ENCODE measurements at places on chromosomes 12 and 14. TPM values are rescaled to one million over a fixed set of nuclear protein-coding genes. Genes with fewer than 3 reads are reported as not detected.
A peak's percentile ranks its signal among the peaks of the same experiment; 100 is the strongest.

DNA sequence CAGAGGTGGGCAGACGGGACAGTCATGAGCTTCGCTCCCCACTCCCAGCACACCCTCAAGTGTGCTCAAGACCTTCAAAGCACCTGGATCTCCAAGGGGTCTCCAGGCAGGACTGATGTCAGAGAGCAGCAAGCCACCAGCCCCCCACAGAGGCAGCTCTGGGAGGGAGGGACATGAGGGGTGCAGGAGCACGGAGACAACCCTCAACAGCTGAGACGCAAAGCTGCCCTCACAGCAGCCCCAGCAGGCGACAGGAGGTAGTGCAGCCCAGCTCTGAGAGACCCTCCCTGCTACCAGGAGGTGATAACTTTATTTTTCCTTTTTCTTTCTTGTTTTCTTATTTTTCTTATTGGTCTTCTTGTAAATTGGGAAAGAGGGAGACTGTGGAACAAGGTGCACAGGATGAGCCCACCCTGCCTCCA lies 17.9 kb downstream of the SIVA1 start:
- peak; percentile 52 for DNase-seq

DNA sequence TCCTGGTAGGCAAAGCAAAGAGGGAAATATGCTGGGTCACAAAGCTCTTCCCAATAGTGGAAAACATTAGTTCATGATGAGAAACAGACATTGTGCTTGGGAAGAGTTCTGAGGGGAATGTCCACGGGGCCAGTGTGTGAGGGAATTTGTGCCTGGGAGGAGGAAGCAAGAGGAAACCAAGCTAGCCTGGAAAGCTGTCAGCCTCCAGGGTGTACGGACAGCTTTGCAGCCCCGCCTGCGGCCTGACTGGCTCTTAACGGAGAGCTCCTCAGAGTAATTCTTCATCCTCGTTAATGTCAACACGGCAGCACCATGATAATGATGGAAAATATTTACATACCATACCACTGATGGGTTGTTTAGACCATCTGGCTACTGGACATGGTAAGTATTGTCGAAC lies 32.4 kb downstream of the PITPNM2 start:
- DNase-seq = no peak

- DNase-seq = peak; percentile 78
Measured at GRCh38 chr12:44875954-44876543, at the start of gene NELL2. TSS of gene NELL2 (minus strand) at chr12:44876315. CDS start at chr12:44875869, 446 bp downstream.

DNA sequence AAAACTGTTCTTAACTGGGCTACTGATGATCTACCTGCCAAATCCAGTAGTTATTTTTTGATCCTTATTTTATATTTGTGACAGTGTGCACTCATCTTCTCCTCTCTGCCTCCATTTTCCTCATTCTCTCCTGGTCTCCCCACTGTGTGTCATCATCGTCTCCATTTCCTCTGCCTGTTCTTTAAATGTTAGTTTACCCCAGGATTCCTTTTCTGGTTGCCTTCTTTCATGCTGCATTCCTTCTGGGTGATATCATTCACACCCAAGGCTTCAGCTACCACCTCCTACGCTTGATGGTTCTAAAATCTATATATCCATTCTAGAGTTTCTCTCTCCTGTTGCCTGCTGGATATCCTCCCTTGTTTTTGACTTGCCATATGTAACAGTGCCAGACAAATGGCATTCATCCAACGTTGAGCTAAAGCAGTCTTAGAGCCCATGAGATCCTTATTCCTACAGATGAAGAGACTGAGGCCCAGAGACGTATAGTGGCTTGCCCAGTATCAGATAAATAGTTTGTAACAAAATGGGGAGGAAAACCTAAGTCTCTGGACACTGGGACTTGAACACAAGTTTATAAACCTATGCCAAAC lies 109.5 kb downstream of the DIP2B start:
- DNase-seq = no peak

- DNase-seq = no peak
Measured at GRCh38 chr12:50326590-50327284, 43.4 kb upstream of the LIMA1 start.

Gene PROX2
- total RNA-seq = 0.21 TPM

Gene OR4E1
- total RNA-seq = not detected

GRCh38 chr12:118357257-118358007 lies 15.3 kb downstream of the TAOK3 start:
- DNase-seq = peak; percentile 76
